ENCODE measurements at places on chromosomes 11 and 22.

DNA sequence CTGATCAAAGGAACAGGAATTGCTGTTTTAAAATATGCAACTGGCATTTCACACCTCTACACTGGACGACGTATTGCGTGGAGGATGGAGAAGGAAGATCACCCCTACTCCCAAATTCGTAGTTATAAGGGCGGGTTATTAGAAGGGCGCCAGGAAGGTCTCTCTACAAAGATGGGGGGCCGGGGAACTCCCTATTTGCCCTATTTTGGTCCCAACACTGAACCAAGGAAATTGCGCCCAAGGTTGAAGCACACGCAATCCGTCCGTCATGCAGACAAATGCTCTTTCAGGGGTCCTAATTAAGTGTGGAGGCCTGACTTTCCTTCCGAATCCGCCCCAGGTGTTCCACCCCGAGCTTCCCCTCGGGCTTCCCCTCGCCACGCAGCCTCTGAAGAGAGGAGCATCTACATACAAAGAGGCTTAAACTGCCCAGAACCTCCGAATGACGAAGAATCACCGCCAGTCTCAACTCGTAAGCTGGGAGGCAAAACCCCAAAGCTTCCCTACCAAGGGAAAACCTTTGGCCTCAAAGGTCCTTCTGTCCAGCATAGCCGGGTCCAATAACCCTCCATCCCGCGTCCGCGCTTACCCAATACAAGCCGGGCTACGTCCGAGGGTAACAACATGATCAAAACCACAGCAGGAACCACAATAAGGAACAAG is 396 bp downstream of the NPAT start:
- no peak for DNase-seq

DNA sequence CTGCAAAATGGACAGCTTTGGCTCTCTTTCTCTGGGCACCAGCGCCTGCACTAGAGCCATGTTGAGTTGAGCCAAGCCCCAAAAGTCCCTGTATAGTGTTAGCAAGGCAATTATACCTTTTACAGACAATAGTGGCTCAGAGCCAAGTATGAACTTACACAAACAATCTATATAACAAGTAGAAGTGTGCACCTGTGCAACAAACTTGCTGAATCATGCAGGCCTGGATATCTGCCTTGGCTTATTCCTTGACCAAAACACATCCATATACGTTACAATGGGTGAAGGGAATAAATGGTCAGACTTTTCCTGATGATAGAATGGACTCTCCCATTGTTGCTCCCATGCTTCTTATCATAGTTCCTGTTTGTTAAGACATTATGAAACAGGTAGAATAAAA is 3.8 kb upstream of the OR52I2 start:
- no peak for DNase-seq

DNA sequence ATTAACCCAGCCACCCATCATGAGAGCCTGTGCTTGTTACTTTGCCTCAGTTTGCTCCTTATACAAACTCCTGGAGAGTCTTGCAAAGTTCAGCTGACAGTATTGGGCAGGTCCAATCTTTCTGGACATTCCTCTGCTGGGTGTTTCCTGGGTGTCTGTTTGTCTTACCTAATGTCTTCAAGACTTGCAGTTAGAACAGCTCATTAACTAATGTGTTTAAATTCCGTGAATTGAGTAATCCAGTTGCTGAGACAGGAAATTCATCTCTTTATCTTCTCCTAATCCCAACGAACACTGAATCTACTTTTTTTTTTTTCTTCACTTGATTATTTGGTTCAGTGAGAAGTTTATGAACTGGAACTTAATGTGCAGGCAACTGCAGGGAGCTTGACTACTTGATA is 20.6 kb downstream of the BCO2 start:
- DNase-seq = no peak

- no peak for DNase-seq
Observed at GRCh38 chr22:48428631-48429371, 1398.9 kb downstream of the BRD1 start.

DNA sequence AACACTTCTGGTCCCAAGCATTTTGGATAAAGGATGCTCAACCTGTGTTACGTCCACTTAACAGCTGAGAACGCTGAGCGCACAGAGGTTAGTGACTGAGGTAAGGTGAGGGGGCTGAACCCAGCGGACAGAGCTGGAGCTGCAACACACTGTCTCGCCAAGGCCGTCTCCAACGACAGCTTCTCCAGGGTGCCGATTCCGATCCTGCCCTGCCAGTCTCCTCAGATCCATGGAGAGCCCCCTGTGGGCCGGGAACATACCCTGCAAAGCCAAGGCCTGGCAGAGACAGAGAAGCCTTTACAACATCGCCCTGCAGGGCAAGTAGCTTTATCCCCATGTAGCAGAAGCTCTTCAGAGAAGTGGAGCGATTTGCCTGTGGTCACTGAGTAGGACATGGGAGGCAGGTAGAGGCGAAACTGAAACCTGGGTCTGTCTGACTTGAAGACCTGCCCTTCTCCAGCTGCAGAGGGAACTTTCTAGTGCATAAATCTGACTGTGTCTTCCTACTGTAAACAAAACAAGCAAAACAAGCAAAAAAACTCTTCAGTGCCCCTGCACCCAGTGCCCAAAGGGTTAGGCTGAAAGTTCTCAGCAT is 72.8 kb downstream of the SCUBE1 start:
- DNase-seq = no peak

- no peak for DNase-seq
Observed at GRCh38 chr22:47460861-47461260, 698.4 kb downstream of the TBC1D22A start.

GRCh38 chr11:2777386-2777785 is 77.6 kb upstream of the KCNQ1OT1 start:
- DNase-seq = no peak

- no peak for DNase-seq
Observed at GRCh38 chr11:118790357-118791110, 430 bp downstream of the DDX6 start.

All from cortex of kidney (tissue), 1 donor.